ENCODE measurements at places on chromosomes 5 and 9. TPM values are rescaled to one million over a fixed set of nuclear protein-coding genes. Genes with fewer than 3 reads are reported as not detected.

DNA sequence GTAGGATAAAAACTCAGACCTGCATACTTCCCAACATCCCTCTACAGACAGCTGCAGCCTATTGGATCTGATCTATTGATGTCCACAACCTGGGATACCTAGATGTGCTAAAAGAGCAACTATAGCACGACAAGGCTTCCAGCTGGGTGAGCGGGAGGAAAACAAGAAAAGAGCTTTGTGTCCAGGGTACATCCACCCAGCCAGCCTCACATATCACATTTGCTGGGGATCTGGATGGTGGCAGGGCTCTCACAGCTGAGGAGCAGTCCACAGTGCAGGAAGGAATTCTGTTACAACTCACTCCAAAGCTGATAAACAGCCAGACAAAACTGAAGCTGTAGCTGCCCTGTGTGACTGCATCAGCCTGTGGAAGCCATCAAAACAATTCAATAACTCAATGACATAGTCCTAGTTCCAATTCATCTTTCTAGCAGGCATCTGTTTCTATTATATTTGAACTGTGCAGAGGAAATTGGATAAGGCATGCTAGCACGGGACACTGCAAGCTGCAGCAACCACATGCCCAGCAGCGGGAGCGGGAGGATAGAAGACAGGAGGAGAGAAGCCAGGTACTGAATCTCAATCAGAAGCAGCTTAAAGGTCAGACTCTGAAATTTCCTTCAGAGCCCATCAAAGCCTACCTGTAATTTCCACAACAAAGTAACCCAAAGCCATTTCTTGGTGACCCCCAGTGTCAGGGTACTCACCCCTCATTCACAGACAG, 45.0 kb downstream of the MED10 start:
- no peaks in the 10 kb centered on the region for H3K36me3 ChIP-seq
- no peak for DNase-seq
- H3K4me1 ChIP-seq, result no peaks in the 10 kb centered on the region
- H3K27me3 ChIP-seq, result no peaks in the 10 kb centered on the region

DNA sequence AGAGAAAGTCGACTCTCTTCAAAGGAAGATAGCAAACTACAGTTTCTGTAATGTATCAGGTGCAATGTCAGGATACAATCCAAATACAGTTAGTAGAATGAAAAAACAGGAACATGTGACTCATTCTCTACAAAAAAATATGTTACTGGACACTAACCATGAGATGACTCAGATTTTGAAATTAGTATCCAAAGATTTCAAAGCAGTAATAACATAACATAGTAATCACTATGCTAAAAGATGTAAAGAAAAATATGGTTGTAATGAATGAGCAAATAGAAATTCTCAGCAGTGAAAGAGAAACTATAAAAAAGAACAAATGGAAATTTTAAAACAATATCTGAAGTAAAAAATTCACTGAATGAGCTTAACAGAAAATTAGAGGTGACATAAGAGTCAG, 42.3 kb downstream of the SHOC1 start:
- no peaks in the 10 kb centered on the region for H3K36me3 ChIP-seq
- H3K4me3 ChIP-seq, result no peak overlapping the region
- H3K27me3 ChIP-seq, result no peaks in the 10 kb centered on the region
- H3K4me1 ChIP-seq, result no peaks in the 10 kb centered on the region

The TOR1A gene
- total RNA-seq, result 41.2 TPM

DNA sequence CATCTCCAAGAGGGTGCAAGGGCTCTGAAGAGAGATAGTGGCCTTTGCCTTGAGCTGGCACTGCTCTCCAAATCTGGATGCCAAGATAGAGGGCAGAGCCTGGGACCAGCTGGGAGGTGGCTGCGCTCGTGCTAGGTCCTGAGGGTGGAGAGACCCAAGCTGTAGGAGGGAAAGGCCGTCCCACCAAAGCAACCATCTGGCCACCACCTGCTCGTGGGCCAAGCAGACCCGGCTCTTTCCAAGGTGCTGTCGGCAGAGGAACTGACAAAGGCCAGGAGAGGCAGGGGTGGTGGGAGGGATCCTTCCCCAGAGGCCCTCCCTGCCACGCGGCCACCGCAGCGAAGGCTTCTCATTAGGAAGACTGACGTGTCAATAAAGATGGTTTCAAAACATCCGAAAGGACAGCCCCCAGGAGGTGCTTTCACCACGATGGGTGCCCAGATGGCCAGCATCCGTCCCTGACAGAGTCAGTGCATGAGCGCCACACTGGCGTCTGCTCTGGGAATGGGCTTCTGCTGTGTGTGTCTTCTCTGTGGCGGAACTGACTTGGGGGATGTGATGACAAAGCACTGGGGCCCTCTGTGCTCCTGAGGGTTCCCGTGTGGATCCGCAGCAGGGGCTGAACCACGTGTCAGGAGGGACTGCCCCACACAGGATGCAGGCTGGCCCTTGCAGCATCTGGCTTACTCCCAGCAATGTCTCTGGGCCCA, 213.5 kb downstream of the FANCC start:
- H3K4me1 ChIP-seq, result peaks cover 3% of the 10 kb centered on the region
- H3K36me3 ChIP-seq, result no peaks in the 10 kb centered on the region
- H3K4me3 ChIP-seq, result no peak overlapping the region
- H3K27ac ChIP-seq, result peak overlapping the region; percentile 77

The NPDC1 gene
- 384 TPM for total RNA-seq

DNA sequence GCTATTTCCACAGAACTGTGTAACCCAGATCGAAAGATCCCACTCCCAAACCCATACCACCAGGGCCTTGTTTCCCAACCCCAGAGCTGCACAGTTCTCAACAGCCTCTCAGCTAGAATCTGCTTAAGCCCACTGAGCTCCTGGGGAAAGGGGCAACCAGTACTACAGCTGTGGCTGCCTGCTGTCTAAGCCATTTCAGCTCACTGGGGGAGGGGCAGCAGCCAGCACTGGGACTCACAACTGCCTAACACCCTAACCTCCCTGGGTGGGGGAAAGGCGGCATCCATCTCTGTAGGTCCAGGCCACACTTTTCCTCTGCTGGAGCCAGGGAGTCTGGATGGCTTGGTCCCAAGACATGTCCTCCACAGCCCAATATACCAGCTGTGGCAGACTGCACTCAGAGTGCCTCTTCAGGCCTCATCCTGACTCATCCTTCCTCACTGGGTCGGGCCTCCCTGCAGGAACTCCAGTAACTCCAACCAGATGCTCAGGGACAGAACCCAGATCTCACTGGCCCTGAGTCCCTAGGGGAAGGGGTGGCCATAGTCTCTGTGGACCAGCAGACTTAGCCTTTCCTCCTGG, 241.4 kb downstream of the HINT1 start:
- H3K4me3 ChIP-seq, result no peak overlapping the region
- H3K36me3 ChIP-seq, result no peaks in the 10 kb centered on the region

The PLEKHG4B gene
- total RNA-seq, result 8.9 TPM

DNA sequence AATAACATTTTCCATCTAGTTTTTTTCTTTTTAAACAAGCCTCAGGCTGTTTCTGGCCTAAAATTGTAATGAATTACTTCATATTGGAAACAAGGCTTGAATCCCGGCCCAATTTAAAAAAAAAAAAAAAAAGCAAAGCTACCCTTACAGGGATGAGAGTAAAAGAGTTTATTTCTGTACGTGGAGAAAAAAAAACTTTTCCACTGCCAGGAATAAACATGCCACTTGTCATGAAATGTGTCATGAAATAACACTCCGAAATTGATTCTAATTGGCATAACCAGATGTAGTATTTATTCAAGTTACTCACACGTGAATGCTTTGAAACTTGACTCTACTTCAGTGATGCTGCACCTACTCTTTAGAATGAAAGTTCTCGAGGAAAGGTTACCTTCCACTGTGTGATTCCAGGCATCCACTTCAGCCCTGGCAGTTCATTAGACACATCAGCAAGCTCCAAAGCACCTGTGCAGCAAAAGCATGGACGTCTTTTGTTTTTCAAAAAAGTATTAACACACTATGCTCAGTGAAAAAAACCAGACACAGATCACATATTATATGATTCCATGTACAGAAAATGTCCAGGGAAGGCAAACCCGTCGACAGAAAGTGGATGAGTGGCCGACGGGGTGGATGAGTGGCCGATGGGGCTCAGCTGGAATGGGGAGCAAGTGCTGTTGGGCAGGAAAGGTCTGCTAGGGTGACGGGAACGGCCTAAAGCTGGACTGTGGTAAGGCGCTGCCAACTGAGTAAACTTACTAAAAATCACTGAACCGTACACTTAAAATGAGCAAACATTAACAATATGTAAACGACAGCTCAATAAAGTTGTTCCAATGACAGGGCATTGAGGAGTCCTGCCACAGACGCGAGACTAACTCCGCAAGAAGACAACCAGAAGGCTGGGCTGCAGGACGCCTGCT, 21.2 kb downstream of the NSUN2 start:
- no peak for DNase-seq
- H3K36me3 ChIP-seq, result peaks cover 10% of the 10 kb centered on the region
- no peaks in the 10 kb centered on the region for H3K27me3 ChIP-seq
- no peak overlapping the region for H3K4me3 ChIP-seq
- H3K4me1 ChIP-seq, result no peaks in the 10 kb centered on the region

DNA sequence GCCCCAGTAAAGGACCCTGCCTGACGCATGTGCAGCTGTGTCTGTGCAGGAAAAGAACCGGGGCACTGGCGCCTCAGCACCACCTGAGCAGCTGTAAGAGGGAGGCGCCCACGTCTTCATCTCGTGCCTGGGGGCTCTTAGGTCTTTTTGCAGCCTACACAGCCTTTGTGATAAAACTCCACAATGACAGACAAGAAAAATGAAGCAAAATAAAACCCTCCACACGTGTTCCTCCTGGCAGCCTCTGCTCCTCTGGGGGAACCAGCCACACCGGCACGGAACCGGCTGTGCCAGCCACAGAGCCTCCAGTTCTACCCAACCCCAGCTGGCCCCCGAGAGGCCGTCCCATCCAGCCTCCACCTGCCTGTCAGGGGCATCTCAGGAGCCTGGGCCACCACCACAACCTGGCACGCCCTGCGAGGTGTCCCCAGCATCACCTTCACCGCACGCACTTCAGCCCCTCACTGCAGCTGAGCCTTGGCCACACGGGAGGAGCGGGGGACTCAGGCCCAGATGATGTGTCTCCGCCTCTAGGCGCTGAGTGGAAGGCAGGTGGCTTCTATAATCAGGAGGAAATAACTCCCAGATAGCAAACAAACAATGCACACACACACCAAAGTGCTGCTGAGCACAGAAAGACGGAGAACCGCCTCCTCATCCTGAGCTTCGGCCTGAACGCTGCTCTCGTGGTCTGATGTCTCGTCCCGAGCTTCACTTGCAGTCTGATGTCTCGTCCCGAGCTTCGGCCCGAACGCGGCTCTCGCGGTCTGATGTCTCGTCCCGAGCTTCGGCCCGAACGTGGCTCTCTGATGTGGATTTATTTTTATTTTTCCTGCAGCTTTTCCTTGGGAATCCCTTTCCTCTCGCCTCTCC, 28.6 kb upstream of the NSMF start:
- H3K27me3 ChIP-seq, result no peaks in the 10 kb centered on the region
- no peak for DNase-seq
- H3K27ac ChIP-seq, result no peak overlapping the region
- no peak overlapping the region for H3K4me3 ChIP-seq

Data from prostate gland (tissue), 2 donors.